K562 (cell line): ENCODE measurements at places on chromosomes 4 and X.

- peaks cover 7% of the 10 kb centered on the region for H3K27me3 ChIP-seq
Measured at GRCh38 chr4:20256381-20256881, 4.7 kb downstream of the SLIT2 start.

DNA sequence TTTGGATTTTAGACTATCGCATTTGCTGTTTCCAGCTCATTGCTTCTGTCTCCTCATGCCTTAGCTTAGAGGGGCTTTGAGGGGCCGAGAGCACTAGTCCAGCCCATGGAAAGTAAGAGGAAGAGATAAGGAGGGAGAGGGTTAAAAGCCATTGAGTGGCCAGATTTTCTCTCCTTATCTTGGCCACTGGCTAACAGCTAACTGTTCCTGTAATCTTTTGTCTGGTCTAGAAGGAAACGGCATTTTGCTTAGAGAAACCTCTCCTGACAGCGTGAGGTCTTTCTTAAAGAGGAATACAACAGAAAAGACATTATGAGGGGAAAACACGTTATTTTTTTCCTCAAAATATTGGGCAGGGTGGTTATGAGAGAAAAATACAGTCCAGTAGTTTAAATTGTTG lies 7.9 kb downstream of the GPR101 start:
- peaks cover 12% of the 10 kb centered on the region for H3K27me3 ChIP-seq
- H3K4me1 ChIP-seq: no peaks in the 10 kb centered on the region
- H3K36me3 ChIP-seq: no peaks in the 10 kb centered on the region
- H3K4me3 ChIP-seq: no peak overlapping the region
- no peak for DNase-seq

DNA sequence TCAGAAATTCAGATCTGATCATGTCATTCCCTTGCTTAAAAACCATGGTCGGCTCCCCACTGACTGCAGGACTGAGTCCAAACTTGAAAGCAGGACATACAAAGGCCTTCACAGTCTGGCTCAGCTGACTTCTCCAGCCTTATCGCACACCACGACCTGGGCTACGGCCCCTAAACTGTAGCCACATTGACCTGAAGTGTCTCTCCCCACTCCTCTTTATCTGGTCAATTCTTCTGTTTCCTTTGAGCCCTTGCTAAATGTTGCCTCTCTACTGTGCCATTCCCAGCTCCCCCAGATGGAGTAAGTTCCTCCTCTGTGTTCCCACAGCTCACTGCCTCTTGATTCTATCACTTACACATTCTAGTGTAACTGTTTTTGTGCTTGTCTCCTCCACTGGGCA lies 60.5 kb upstream of the CITED1 start:
- H3K27ac ChIP-seq: peak overlapping the region; percentile 70
- H3K4me1 ChIP-seq: peaks cover 23% of the 10 kb centered on the region; the same call in 2 of the 3 replicates
- H3K36me3 ChIP-seq: no peaks in the 10 kb centered on the region
- no peak overlapping the region for H3K4me3 ChIP-seq
- peak; percentile 81 for DNase-seq

DNA sequence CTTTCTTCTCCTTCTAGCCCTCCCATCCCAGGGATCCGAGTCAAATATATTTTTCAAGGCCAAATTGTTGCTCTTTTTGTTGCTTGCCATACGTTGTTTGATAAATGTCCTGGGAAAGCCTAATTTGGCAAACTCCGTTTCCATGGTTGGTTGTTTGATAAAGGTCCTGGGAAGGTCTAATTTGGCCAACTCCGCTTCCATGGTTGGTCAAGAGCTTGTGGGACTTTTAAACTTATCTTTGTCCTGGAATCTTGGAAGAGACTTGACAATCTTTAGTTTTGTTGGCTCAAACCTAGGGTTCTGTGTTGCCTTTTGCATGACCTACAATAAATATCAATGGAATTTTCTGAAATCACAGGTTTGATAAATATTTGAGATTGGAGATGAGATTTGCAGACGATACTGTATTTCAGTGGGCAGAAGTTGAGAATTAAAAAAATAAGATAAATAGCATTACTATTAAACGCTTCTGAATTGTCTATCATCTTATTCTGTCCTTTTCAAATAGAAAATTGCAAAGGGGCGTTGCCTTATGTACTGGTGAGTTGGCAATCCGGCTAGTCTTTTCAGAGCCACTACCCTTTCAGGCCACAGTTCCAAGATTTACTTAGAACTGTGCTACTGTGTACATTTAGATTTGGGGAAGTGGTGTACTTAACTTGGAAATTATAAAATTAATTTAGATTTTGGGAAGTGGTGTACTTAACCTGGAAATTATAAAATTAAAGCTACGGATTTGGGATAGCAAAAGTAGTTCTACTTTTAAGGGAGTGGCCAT lies 804 bp downstream of the OSTC start:
- peak overlapping the region; percentile 50 for H3K4me3 ChIP-seq
- peak overlapping the region; percentile 81 for H3K27ac ChIP-seq
- peak; percentile 46 for DNase-seq
- H3K4me1 ChIP-seq: peaks cover 3% of the 10 kb centered on the region; the same call in 1 of the 3 replicates
- no peaks in the 10 kb centered on the region for H3K27me3 ChIP-seq

- no peaks in the 10 kb centered on the region for H3K27me3 ChIP-seq
- H3K36me3 ChIP-seq: no peaks in the 10 kb centered on the region
- H3K27ac ChIP-seq: no peak overlapping the region
- H3K4me1 ChIP-seq: no peaks in the 10 kb centered on the region
Measured at GRCh38 chr4:65865489-65865888, 195.2 kb upstream of the EPHA5 start.

- H3K4me1 ChIP-seq: no peaks in the 10 kb centered on the region
- H3K27me3 ChIP-seq: no peaks in the 10 kb centered on the region
- no peak overlapping the region for H3K27ac ChIP-seq
- DNase-seq: no peak
- no peak overlapping the region for H3K4me3 ChIP-seq
- no peaks in the 10 kb centered on the region for H3K36me3 ChIP-seq
Measured at GRCh38 chrX:111444881-111445280, 32.9 kb upstream of the DCX start.

GRCh38 chr4:182339221-182339641 lies 96.0 kb downstream of the TENM3 start:
- H3K4me1 ChIP-seq: no peaks in the 10 kb centered on the region
- no peak for DNase-seq
- H3K27ac ChIP-seq: no peak overlapping the region
- no peak overlapping the region for H3K4me3 ChIP-seq
- H3K36me3 ChIP-seq: no peaks in the 10 kb centered on the region
- no peaks in the 10 kb centered on the region for H3K27me3 ChIP-seq
